ENCODE measurements at places on chromosomes 4 and X.

DNA sequence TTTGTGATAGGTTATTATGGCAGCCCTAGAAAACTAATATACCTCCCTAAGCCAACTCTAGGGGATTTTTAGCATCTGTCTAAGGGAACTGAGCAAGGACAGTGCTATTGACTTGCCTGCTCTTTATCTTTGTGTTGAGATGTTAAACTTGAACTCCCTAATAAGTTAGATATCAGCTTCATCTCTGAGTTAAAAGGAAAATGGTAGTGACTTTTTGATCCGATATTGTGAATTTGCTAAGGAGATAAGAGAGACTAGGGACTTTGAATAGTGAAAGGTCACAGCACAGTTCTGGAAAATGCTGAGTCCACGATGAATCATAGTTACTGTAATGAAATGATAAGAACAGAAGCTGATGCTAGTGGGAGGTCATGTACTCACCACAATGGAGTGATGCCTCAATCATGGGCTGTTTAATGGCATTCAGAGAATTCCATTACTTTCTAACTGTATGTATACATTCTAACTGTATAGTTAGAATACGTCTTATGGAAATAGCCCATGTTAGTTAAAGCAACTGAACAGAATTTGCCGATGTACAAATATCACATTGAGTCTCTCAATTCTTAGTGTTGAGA, 147.2 kb downstream of the GLRA3 start:
- DNase-seq = no peak

DNA sequence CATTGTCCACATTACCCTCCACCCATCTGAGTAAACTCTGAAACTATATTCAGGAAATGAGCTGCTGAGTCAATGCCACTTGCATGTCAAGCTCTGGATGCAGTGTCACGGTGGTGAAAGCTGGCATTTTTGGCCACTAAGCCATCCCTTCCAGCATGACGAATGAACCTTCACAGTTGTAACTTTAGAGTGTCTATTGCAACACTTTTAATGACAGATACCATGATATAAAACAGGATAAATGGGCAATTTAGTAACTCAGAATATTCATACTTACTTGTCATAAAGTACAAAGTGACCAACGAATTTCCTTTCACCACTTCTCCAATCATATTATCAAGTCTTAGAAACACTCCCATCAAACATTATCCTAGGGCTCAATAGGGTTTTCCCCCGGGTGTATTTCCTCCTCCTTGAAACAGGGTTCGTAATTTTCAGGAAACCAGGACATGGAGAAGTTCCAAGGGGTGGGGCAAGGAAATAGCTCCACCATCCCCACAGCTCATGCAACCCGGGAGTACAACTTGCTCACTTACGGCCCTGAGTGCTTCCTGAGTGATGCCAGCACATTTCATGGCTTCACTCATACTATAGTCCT, 73.1 kb downstream of the MTHFD2L start:
- DNase-seq = no peak

GRCh38 chr4:14309431-14309830, 681.9 kb upstream of the BOD1L1 start:
- DNase-seq = no peak

- no peak for DNase-seq
Observed at GRCh38 chr4:22237846-22238494, 277.9 kb downstream of the ADGRA3 start.

DNA sequence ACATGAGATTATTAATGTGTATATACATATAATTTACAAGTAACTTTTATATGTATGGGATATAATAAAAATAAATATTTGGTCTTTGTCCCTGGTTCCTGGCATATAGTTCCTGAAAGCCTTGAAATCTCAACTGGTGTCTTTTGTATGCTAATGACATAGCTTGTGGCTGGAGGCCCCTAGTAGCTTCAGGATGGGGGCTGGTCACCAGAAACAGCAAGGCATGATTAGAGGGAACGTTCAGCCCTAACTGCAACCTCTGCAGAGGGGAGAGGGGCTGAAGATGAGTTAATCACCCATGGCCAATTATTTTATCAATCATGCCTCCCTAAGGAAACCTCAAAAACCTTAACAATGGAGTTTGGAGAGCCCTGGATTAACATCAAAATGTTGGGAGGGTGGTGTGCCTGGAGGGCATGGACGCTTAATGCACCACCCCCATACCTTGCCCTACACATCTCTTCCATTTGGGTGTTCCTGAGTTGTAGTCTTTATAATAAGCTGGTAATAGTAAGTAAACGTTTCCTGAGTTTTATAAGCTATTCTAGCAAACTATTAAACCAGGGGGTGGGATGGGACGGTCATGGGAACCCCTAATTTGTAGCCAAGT, 21.3 kb downstream of the PIN4 start:
- no peak for DNase-seq

DNA sequence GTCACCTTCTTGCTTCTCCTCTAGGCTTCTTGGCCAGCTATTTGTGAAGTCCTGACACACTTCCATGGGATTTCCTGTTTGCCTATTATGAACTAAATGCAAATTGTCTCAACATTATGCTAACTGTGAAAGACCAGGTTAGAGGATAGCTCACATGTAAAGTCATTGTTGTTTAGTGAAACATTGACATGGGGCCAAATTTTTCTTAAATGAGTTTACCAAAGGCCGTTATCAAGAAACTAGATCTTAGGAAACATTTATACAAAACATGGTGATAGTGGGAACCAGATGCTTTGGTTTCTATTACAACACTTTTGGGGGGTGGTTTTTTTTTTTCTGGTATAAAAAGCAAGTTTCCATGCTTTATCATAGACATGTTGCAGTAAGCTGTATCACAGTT, 466.8 kb upstream of the FAM241A start:
- no peak for DNase-seq

- DNase-seq = peak; percentile 23
Observed at GRCh38 chr4:2798399-2799223, 5.7 kb downstream of the SH3BP2 start.

- no peak for DNase-seq
Observed at GRCh38 chr4:81207828-81208227, 7.2 kb downstream of the PRKG2 start.

GRCh38 chr4:153900426-153900825, 111.5 kb upstream of the SFRP2 start:
- DNase-seq = no peak

GRCh38 chr4:23734000-23734399, 155.8 kb downstream of the PPARGC1A start:
- no peak for DNase-seq

- no peak for DNase-seq
Observed at GRCh38 chr4:87005690-87006425, 71.0 kb downstream of the AFF1 start.

- DNase-seq = no peak
Observed at GRCh38 chr4:39043861-39044363, 11.7 kb upstream of the TMEM156 start.

DNA sequence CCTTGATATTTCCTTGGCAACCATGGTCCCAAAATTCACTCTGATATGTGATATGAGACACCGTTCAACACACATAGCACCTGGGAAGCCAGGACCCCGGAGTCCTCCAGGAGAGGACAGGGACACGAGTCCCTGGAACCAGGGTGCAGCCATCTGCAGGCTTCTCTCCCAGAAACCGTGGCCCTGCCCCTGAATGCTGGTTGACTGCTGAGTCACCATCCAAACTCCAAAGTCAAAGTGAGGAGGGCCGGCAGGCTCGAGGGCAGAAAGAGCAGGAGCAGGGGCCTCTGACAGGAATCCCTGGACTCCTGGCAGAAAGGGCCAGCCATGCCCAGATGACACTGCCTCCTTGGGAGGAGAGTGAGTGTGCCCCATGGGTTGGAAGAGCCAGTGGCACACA, 6.9 kb upstream of the PNMA6A start:
- no peak for DNase-seq

DNA sequence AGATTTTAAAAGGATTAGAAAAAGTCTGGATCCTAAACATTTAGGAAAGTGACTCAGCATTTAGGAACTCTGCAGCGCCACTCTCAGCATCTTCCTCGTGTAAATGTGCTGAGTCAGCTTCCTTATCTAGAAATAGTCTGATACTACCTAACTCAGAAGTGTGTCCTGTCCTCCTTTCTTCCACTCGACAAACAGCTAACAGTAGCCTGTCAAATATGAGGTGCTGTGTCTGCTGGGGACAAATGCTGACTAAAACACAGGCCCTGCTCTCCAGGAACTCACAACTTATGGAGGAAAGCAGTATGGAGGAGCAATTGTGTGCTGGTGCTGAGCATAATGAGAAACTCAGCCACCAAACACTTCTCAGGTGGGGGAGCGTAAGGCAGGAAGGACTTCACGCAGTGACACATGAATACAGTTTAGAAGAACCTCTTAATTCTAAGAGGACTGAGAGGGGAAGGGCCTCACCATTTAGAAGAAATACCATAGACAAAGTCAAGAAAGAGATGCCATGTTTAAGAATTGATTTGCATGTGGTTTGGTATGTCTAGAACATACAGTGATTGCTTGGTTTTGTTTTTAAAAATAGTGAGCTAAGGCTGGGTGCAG, 125.3 kb downstream of the SOWAHB start:
- DNase-seq = no peak

GRCh38 chr4:4575284-4576211, 33.7 kb upstream of the STX18 start:
- no peak for DNase-seq

DNA sequence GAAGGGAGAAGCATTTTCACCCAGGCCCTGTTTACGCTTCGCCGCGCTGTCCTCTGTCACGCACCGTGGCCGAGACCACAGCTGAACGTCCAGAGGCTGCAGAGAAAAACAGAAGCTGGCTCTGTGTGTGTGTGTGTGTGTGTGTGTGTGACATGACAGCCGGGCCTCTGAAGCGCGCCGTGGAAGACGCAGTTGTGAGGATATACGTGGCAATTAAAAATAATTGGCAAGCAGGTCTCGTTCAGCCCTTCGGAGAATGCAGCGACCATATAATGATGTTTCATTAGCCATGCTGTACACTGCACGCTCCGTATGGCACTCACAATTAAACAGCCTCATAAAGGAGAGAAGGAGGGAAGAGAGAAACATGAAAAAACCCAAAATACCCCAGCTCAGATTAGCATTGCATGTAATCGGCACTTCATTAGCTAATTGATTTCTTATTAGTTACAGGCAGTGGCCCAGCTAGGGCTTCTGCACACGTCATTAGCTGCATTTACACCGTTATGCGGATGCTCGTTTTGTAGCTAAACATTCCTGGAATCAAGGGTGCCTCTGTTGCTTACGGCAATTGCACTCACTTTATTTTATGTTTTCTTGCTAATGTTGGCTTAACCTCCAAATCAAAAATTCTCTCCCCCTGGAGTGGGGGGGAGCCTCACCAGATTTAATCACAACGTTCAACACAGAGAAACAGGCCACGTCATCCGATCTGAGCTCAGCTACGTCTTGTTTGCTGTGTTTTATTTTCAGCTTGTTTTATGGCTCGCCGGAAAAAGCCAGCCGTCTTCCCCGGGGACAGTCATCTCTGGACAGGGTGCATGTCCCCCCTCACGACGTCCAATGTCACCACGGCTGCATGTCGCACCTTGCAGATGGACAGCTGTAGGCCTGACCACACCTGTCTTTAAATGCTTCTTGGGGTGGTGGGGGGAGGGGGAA, 74.6 kb upstream of the SHOX start:
- DNase-seq = no peak

DNA sequence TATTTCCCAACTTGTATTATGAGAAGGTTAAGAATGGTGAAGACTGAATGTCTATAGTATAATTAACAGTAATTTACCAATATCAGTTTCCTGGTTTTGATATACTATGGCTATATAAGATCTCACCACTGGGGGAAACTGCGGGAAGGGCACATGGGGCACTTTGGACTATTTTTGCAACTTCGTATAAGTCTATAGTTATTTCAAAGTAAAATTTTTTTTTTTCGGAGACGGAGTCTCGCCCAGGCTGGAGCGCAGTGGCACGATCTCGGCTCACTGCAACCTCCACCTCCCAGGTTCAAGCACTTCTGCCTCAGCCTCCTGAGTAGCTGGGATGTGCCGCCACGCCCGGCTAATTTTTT, 46.1 kb downstream of the CXorf58 start:
- no peak for DNase-seq

GRCh38 chr4:65670331-65671031, at the start of gene EPHA5:
Gene EPHA5, minus strand, starts transcription at chr4:65670489. Its CDS starts 747 bp downstream, at chr4:65669742.
- DNase-seq = peak; percentile 92

- no peak for DNase-seq
Observed at GRCh38 chr4:104395168-104395614, 99.5 kb downstream of the CXXC4 start.

GRCh38 chr4:39469429-39470077, 10.7 kb downstream of the LIAS start:
- peak; percentile 59 for DNase-seq

- no peak for DNase-seq
Observed at GRCh38 chrX:150450519-150451177, 87.5 kb downstream of the MAMLD1 start.

- DNase-seq = no peak
Observed at GRCh38 chrX:37998586-37999262, 7.6 kb upstream of the SYTL5 start.

GRCh38 chr4:186032259-186032658, 36.7 kb upstream of the TLR3 start:
- no peak for DNase-seq

GRCh38 chrX:14027511-14028019, 2.1 kb downstream of the GEMIN8 start:
- no peak for DNase-seq

DNA sequence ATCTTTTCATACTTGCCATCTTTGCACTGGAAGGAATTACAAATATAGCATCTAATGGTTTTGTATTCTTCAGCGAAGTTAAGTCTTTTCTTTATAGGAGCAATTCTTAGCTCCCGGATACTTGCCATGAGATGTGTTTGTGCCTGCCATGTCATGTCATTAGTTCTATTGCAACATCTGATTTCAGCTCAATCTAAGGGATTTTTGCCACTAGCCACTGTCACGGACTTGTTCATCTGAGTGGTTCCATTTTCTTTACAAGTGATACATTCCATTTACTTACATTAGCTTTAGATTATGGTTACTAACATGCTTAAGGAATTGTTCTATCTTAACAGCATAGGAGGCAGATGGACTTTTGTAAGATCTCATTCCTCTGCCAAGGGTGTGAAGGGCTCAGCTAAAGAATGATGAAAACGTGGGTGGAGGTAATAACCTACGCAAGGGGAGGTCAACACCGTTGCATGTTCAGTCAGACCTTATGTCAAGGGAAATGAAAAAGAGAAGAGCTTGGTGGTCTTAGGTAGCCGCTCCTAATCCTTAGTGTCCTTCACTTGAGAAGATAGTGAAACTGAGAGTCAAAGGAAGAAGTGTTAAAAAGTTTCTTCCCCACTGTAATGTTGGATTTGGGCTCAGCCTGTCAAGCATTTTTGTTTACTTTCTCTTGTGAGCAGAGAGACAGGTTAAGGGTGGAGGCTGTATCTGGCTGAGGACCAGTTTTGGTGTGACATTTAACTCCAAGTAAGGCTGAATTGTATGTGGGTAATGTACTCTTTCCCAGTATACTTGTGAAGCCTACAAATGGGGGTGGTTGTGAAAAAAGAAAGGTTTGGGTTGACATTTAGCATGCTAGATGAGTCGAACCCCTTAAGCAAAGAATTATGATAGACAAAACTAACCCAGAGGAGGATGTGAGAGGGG, 3.6 kb upstream of the KLHL2 start:
- DNase-seq = no peak

- no peak for DNase-seq
Observed at GRCh38 chrX:68699960-68700746, 52.7 kb downstream of the STARD8 start.

- peak; percentile 7 for DNase-seq
Observed at GRCh38 chrX:17590892-17591740, 146.2 kb upstream of the SCML1 start.

GRCh38 chrX:17336377-17336776, 38.6 kb upstream of the NHS start:
- no peak for DNase-seq

GRCh38 chr4:151105454-151106032, 6.1 kb downstream of the RPS3A start:
- DNase-seq = no peak
